ENCODE measurements at places on chromosomes 2 and 18.

GRCh38 chr18:76952747-76953146, 130.4 kb downstream of the ZNF236 start:
- DNase-seq: no peak

GRCh38 chr2:29130295-29130694, 15.1 kb downstream of the CLIP4 start:
- DNase-seq: no peak

- DNase-seq: no peak
Observed at GRCh38 chr2:8132351-8132831, 549.5 kb upstream of the ID2 start.

DNA sequence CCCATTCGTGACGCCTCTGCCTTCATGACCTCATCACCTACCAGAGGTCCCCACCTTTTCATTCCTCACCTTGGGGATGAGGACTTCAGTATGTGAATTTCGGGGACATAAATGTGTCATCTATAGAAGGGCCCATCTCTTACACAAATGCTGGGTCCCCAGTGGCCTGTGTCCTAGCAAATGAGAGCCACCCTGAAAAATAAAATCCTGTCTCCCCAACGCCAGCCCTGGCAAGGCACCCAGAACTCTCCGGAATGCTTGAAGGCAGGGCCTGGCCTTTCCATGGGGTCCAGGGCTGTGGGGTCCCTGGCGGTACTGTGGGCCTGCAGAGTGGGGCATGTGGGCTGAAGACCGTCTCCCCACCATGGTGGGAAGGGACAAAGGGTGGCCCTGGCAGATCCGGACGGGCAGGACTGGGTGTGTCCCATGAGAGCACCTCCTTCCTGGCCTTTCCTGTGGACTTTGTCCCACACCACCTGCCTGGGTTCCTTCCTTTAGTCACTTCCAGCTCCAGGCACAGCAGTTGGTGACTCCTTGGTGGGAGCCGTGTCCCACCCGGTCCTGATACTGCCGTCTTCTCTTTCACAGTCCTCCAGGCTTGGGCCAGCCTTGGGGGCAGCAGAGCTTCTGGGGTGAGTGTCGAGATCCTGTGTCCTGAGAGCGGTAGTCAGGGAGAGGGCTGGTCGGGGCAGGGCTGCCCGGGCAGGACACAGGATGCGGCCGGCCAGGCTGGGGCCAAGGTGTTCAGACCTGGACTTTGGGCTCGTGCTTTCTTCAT, 18.6 kb downstream of the CAPN10 start:
- no peak for DNase-seq

- DNase-seq: no peak
Observed at GRCh38 chr2:173580956-173581355, 226.3 kb downstream of the CDCA7 start.

DNA sequence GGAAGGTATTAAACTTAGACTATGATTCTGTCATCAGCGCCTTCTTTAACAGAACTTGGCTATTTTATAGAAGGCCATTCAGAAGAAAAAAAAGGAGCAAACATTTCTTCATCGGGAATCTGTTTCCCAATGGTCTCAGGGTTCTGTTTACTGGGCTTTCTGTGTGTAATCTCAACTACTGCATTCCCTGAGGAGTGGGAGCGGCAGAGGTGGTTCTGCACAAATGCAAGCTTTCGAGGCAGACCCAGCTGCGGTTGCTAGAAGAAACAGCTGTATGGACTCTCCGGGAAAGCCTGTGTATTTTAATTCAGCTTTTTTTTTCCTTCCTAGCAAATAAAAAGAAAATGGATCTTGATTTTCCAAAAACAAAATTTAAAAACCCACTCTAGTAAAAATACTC, 250.7 kb downstream of the NAPG start:
- no peak for DNase-seq

- DNase-seq: no peak
Observed at GRCh38 chr2:232927032-232927792, 57.1 kb downstream of the SNORC start.

- DNase-seq: no peak
Observed at GRCh38 chr18:34322365-34323289, 97.9 kb upstream of the NOL4 start.

GRCh38 chr18:80233899-80234298, 13.4 kb downstream of the PARD6G start:
- DNase-seq: no peak

- no peak for DNase-seq
Observed at GRCh38 chr18:39600894-39601293, 2035.3 kb upstream of the CELF4 start.

DNA sequence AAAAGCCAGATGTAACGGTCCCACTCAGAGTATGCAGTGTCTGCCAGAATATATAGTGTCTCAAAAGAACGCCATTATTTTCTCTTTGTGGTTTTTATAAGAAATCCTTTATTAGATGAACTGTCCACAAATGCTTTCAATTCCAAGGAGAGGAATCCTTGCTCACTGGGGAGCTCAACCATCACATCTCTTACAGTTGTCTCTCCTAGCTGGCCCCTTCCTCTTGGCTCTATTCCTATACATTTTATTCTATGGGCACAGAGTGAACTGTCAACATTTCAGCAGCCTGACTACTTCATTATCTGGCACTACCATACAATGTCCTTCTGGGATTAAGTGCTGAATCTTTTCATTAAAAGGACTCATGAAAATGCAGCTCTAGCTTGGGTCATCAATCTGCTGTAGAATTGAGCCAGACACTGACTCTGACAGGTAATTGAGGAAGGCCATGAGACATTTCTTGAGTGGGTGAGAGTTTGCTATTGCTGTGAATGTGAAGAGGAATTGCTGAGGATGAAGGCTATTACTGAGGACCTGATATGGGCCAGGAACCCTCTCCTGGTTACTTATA, 96.5 kb upstream of the THOC1 start:
- no peak for DNase-seq

- DNase-seq: no peak
Observed at GRCh38 chr2:223976635-223977226, 19.5 kb downstream of the MRPL44 start.

- no peak for DNase-seq
Observed at GRCh38 chr2:68318914-68319397, 793 bp downstream of the CNRIP1 start.

- DNase-seq: no peak
Observed at GRCh38 chr2:19664646-19665045, 237.1 kb downstream of the TTC32 start.

GRCh38 chr2:134375935-134376334, 122.1 kb downstream of the MGAT5 start:
- no peak for DNase-seq

GRCh38 chr2:231676243-231676642, 32.1 kb upstream of the PTMA start:
- DNase-seq: no peak

- no peak for DNase-seq
Observed at GRCh38 chr2:169877398-169877797, 50.1 kb downstream of the UBR3 start.

DNA sequence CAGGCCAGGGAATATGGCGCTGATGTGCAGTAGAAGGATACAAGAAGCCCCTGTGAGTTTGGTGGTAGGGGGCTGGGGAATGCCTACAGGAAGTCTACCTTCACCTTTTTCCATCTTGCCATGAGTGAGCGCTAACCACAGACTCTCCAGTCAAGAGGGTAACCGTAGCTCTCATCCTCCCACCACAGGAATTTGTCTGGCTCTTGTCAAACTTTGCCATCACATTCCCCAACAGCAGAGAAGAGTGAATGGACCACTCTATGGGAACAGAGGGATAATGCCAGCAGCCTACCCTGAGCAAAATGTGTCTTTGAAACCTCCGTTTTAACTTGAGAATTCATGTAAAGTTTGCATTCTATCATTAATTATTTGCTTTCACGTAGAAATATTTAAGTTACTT, 168.3 kb downstream of the NRP2 start:
- DNase-seq: no peak

- no peak for DNase-seq
Observed at GRCh38 chr18:7535436-7536205, 31.5 kb upstream of the PTPRM start.

- no peak for DNase-seq
Observed at GRCh38 chr2:185137700-185138099, 539.4 kb downstream of the ZNF804A start.

DNA sequence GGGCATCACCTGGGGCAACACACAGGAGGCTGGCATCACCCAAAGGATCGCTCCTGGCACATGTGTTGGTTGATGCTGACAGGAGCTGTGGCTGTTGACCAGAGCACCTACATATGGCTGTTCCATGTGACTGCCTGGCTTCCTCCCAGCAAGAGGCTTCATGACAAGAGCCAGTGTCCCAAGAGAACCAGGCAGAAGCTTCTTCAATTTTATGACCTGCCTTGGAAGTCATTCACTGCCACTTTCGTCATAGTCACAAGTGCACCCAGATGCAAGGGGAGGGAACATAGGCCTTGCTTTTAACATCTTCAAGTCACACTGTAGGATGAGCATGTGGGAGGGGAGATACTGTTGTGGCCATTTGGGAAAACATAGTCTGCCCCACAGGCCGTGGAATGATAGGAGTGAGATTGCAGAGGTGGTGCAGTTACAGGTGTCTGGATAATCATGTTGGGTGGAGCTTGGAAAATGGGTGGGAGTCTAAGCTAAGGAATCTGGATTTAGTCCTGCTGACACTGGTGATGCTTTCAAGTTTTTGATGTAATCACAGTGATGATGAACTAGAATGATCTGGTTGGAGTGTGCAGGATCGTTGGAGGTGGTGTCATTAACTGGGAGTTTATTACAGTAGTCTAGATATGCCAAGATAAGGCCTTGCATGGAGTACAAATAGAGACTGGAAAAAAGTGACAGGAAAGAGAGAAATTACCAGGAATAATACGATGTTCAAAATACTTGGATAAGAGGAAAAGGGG, 107.0 kb downstream of the RAPGEF4 start:
- DNase-seq: no peak

DNA sequence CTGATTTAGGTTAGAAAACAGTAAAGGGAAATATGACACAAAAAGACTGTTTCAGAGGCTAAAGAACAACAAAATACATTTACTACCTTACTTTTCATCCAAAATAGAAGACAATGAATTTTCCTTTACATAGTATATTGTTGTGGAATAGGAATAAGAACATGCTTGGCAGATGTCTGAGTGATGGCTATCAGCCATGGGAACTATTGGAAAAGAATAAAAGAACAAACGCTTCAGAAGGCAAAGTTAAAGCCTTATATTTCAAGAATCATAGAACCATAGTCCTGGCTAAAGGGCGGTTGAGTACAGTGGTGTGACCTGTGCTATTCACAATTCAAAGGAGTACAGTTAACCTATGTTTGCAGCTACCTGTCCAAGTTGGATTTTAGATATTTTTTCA, 73.9 kb upstream of the NRXN1 start:
- DNase-seq: no peak

- no peak for DNase-seq
Observed at GRCh38 chr2:97740590-97741182, 27.3 kb downstream of the ZAP70 start.

GRCh38 chr2:67322353-67323001, 74.7 kb upstream of the ETAA1 start:
- no peak for DNase-seq

DNA sequence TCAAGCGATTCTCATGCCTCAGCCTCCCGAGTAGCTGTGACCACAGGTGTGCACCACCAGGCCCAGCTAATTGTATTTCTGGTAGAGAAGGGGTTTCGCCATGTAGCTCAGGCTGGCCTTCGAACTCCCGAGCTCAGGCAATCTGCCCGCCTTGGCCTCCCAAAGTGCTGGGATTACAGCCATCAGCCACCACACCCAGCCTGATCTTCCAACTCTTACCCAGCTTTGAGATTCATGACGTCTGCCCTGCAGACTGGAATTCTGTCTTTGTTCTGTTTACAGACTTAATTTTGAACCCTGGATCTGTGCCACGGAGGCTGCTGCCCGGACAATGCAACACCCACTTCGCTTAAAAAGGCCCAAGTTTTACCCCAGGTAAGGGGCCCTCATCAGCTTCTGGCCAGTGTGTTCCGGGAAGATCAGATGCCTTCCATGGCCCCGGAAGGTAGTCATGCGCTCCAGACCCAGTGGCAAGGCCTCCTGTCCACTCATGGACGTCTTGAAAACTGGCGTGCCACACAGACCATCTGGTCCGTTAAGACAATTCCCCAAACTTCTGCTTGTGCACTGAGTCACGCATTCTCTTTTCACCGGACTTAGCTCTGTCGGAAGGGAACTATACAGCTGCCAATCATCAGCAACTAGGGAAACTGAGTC, 5.5 kb downstream of the PXDN start:
- no peak for DNase-seq

GRCh38 chr2:142585785-142586184, 291.7 kb upstream of the KYNU start:
- DNase-seq: no peak

DNA sequence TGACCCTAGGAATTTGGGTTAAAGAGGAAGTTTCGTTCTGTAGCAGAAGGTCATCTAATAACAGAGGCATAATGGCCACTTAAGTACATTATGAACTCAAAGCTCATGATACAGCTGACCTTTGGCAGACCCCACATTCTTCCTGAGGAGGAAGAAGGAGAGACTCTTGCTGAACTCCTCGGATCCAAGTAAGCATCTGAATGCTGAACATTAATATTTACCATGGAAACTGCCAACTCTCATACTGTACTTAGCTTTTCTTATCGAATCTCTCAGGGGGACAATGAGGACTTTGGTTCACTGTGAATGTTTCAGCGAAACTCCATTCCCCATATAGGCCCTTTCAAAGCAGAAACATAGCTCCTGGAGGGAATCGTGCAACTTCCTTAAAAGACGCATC, 781.4 kb upstream of the GYPC start:
- no peak for DNase-seq

- DNase-seq: no peak
Observed at GRCh38 chr2:166803373-166804000, 84.8 kb upstream of the XIRP2 start.

- DNase-seq: no peak
Observed at GRCh38 chr2:151508519-151508918, 98.8 kb downstream of the RIF1 start.

- DNase-seq: no peak
Observed at GRCh38 chr2:15912203-15912602, 28.1 kb upstream of the MYCN start.

GRCh38 chr2:237672731-237673129, 45.3 kb downstream of the LRRFIP1 start:
- DNase-seq: no peak

DNA sequence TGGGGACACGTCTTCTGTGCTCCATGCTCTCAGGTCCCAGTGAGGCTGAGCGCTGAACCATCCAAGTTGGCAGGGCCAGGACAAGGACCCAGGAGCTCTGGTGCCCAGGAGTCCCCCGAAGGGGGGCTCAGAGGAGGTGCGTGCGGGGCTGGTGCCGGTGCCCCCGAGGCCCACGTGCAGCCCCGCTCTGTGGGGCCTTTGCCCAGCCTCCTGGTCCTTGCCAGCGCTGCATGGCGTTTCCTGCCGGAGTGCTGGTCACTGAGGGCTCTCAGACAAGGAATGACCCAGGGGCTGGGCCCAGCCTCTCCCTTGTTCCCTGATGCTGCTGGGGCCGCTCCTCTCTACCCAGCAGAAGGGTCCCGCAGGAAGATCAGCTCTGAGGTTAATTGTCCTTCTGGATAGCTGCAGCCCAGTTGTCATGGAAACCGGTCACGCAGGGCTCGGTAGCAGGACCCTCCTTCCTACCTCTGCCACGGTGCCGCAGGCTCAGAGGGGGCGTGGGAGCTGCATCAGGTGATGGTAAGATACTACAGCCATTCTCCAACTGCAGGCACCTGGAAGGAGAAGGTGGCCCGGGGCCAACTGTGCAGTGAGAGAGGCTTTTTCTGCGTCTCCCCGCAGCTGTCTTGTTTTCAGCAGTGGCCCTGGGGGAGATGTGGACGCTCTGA, 64.5 kb downstream of the RRM2 start:
- DNase-seq: no peak

- DNase-seq: no peak
Observed at GRCh38 chr2:143428700-143429099, 299.5 kb downstream of the ARHGAP15 start.

GRCh38 chr2:181281206-181281832, 175.9 kb upstream of the ITGA4 start:
- DNase-seq: peak; percentile 29
